NCI-H526 treated with DMSO at 0.1 percent for 48 hours (cell line): ENCODE measurements at places on chromosomes 3 and 15.

- no peak for DNase-seq
Observed at GRCh38 chr3:132145833-132146232, 111.0 kb upstream of the CPNE4 start.

DNA sequence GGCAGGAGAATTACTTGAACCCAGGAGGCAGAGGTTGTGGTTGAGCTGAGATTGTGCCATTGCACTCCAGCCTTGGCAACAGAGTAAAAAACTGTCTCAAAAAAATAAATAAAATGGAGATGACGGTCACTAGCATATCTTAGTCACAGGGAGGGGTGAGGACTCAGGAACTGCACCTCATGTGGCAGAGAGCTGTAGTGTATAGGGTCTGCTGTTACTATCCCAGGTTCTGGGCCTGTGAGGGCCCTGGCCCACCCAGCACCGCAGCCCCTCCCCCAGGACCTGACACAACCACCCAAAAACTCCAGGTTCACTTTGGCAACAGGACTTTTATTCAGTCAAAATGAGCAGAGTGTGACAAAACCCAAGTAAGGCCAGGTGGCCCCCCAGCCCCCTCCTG, 22.3 kb downstream of the RNU5B-1 start:
- no peak for DNase-seq

- no peak for DNase-seq
Observed at GRCh38 chr3:114506591-114507300, 212.9 kb downstream of the TIGIT start.

GRCh38 chr3:123909785-123910184, 25.7 kb upstream of the MYLK start:
- no peak for DNase-seq
